Immature natural killer cell (primary cell): ENCODE measurements at places on chromosomes 2 and 18. TPM values are rescaled to one million over a fixed set of nuclear protein-coding genes. Genes with fewer than 3 reads are reported as not detected.

Gene NOSTRIN
- polyA plus RNA-seq, result not detected

Gene CARF
- 1.5 TPM for polyA plus RNA-seq

Gene REG3G
- not detected for polyA plus RNA-seq

Gene RETREG2
- polyA plus RNA-seq, result 51.2 TPM

Gene COQ10B
- polyA plus RNA-seq, result 49.4 TPM
